Endothelial cell (in vitro differentiated cells): ENCODE measurements at places on chromosomes 12 and 14. TPM values are rescaled to one million over a fixed set of nuclear protein-coding genes. Genes with fewer than 3 reads are reported as not detected.

GRCh38 chr12:61138415-61138759 is 1121.8 kb upstream of the USP15 start:
- peaks cover 4% of the 10 kb centered on the region for H3K27me3 ChIP-seq
- no peak for DNase-seq
- H3K36me3 ChIP-seq = peaks cover 3% of the 10 kb centered on the region
- no peak overlapping the region for H3K4me3 ChIP-seq
- H3K27ac ChIP-seq = peak overlapping the region; percentile 92
- H3K4me1 ChIP-seq = peaks cover 16% of the 10 kb centered on the region

- DNase-seq = no peak
- H3K27me3 ChIP-seq = no peaks in the 10 kb centered on the region
- no peak overlapping the region for H3K4me3 ChIP-seq
- H3K36me3 ChIP-seq = no peaks in the 10 kb centered on the region
Observed at GRCh38 chr12:92471551-92471950, 231.2 kb upstream of the PLEKHG7 start.

DNA sequence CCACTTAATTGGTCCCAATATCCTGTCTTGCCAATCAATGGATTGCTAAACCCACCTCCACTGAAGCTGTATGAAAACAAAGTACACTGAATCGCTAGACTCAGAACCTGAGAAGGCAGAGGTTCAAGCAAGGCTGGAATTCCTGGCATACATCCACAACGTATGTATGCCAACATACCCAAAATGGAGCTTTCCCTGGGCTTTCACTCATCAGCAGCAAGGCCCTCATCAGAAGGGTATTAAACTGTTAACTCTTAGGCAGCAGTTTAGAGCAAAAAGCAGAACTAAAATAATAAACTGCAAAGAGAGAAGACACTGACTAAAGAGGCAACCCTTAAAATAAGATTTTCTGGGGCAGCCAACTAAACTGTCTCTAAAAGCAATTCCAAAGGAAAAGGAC is 13.6 kb downstream of the MED13L start:
- DNase-seq = no peak
- no peak overlapping the region for H3K27ac ChIP-seq
- H3K27me3 ChIP-seq = no peaks in the 10 kb centered on the region
- H3K4me1 ChIP-seq = peaks cover 17% of the 10 kb centered on the region

GRCh38 chr14:60003991-60004390 is 84.0 kb downstream of the LRRC9 start:
- no peak for DNase-seq
- no peak overlapping the region for H3K27ac ChIP-seq

DNA sequence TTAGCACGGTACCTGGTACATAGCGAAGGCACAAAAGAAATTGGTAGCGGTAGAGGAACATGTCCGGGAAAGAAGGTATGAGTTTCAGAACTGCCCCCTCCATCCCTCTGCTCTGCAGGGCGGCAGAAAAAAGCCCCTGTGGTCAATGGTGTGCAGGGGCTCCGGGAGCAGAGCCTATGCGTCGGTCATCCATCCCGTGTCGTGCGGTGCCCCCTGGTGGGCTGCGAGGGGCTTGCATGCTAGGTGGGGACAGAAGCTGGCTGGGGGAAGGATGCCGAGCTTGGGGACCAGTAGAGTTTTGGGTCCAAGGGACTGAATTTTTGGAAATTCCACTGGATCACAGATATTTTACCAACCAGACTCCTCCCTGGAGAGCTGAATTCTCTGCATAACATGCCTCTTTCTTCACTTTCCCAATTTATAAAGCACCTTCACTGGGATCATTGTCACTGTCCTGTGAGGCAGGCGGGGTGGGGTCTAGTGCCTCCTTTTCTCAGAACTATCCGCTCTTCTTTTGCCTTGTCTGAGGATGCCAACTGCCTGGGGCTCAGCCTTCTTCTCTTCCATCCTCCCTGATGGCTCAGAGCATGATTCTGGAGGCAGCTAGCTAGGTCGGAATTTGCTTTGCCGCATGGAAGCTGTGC is 148.7 kb downstream of the SMOC1 start:
- no peaks in the 10 kb centered on the region for H3K4me1 ChIP-seq
- no peak overlapping the region for H3K27ac ChIP-seq
- DNase-seq = peak; percentile 93
- no peaks in the 10 kb centered on the region for H3K36me3 ChIP-seq
- no peak overlapping the region for H3K4me3 ChIP-seq
- H3K27me3 ChIP-seq = peaks cover 4% of the 10 kb centered on the region

The SLC2A14 gene
- 0.64 TPM for total RNA-seq

The RNASE2 gene
- not detected for total RNA-seq

The C1RL gene
- total RNA-seq = 62.3 TPM

The LTBR gene
- total RNA-seq = 40.3 TPM

The EMP1 gene
- 273 TPM for total RNA-seq

The RNASE7 gene
- total RNA-seq = not detected

The RFX4 gene
- not detected for total RNA-seq
